ENCODE measurements at places on chromosomes 2 and 18.
A peak's percentile ranks its signal among the peaks of the same experiment; 100 is the strongest.

DNA sequence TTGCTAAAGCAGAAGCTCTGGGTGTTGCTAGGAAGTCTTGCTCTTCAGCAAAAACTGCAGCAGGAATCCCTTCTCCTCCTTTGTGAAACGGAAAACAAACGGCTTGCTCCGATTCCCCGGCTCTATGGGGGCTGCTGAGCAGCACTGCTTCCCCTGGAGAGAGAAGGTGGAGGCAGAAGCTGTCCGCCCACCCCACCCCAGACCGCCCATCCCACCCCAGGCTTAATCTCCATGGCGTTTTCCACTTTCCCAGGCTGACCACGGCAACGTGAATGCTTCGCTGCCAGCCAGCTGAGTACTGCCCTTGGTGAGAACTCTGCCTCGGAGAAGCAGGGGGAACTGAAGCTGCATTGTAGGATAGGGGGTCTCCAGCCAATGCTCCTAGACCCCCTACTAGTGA is 139.2 kb downstream of the BCL2 start:
- peak overlapping the region; percentile 97 for H3K27ac ChIP-seq
- H3K36me3 ChIP-seq = no peaks in the 10 kb centered on the region
- H3K4me3 ChIP-seq = no peak overlapping the region
- no peaks in the 10 kb centered on the region for H3K27me3 ChIP-seq
- no peak for DNase-seq
- H3K4me1 ChIP-seq = peaks cover 27% of the 10 kb centered on the region

- DNase-seq = no peak
- no peaks in the 10 kb centered on the region for H3K4me1 ChIP-seq
- no peak overlapping the region for H3K4me3 ChIP-seq
- no peaks in the 10 kb centered on the region for H3K27me3 ChIP-seq
- H3K36me3 ChIP-seq = no peaks in the 10 kb centered on the region
Observed at GRCh38 chr2:221792971-221793521, 220.9 kb upstream of the EPHA4 start.

GRCh38 chr2:241228860-241229516 is 40.5 kb downstream of the ANO7 start:
- no peak overlapping the region for H3K27ac ChIP-seq
- H3K4me1 ChIP-seq = peaks cover 5% of the 10 kb centered on the region
- no peak overlapping the region for H3K4me3 ChIP-seq
- H3K27me3 ChIP-seq = no peaks in the 10 kb centered on the region

DNA sequence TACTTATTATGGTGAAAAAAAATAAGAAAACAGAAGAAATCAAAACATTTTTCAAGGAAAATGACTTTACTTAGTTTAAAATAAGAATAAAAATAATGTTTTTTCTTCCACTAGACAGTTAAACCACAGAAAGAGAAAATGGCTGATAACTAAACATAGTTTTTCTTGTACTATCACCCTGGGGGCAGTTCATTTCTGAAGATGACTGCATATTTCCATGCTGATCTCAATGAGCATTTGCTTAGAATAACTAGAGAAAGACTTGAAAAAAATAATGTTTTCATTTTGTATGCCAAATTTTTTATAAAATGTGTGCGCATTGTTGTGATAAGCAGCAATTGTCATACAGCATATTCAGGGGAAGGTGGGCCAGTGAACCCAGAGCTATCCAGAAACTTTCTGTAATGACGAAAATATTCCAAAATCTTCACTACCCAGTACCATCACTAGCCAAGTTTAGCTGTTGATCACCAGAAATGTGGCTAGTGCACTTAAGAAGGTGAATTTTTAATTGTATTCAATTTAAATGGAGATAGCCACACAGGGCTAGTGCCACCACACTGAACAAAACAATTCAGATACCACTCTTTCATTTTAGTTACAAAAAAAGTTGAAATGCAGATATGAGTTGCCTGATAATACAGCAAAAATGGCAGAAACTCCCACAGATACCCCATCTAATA is 513.4 kb upstream of the NETO1 start:
- DNase-seq = no peak
- H3K27ac ChIP-seq = no peak overlapping the region
- no peak overlapping the region for H3K4me3 ChIP-seq
- H3K27me3 ChIP-seq = no peaks in the 10 kb centered on the region

DNA sequence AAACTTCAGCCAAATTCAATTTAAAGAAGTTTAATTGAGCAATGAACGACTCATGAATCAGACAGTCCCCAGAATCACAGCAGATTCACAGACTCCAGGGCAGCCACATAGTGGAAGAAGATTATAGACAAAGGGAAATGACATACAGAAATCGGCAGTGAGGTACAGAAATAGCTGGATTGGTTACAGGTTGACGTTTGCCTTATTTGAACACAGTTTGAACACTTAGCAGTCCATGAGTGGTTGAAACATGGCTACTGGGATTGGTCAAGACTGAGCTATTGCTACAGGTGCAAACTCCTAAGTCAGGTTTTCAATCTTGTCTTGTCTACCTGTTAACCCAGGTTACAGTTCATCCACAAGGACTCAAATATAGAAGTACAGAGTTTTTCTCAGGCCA is 169.6 kb downstream of the DLGAP1 start:
- H3K27me3 ChIP-seq = no peaks in the 10 kb centered on the region
- no peak overlapping the region for H3K27ac ChIP-seq
- no peaks in the 10 kb centered on the region for H3K36me3 ChIP-seq

DNA sequence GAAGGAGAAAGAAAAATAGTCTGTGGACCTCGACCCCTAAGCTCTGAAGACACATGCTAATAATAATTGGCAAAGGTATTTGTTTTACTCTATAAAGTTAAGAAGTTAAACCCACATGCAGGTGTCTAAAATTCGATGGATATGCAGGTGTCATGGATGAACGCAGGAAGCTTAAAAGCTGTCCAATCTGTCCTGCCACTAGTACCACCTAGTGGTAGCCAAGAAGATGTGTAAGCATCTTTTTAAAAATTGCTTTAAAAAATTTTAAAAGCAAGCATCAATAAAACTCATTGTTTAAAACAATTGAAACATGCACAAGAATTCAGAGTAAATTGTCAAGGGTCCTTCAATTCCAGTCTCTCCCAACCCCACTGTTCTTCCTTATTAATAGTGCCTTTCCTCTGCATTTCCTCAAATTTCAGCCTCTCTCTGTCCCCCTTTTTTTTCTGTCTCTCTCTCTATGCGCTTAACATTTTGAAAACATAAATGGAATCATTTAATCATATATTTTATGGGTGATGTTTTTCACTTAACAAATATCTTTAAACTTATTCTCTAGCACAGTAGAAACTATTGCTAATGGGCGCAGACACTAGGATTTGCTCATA is 30.6 kb upstream of the PPP3R1 start:
- H3K4me3 ChIP-seq = no peak overlapping the region
- H3K27me3 ChIP-seq = no peaks in the 10 kb centered on the region

- no peaks in the 10 kb centered on the region for H3K36me3 ChIP-seq
- no peak for DNase-seq
- peaks cover 4% of the 10 kb centered on the region for H3K4me1 ChIP-seq
- H3K27me3 ChIP-seq = no peaks in the 10 kb centered on the region
- H3K27ac ChIP-seq = no peak overlapping the region
Observed at GRCh38 chr2:120930864-120931263, 195.2 kb downstream of the GLI2 start.

DNA sequence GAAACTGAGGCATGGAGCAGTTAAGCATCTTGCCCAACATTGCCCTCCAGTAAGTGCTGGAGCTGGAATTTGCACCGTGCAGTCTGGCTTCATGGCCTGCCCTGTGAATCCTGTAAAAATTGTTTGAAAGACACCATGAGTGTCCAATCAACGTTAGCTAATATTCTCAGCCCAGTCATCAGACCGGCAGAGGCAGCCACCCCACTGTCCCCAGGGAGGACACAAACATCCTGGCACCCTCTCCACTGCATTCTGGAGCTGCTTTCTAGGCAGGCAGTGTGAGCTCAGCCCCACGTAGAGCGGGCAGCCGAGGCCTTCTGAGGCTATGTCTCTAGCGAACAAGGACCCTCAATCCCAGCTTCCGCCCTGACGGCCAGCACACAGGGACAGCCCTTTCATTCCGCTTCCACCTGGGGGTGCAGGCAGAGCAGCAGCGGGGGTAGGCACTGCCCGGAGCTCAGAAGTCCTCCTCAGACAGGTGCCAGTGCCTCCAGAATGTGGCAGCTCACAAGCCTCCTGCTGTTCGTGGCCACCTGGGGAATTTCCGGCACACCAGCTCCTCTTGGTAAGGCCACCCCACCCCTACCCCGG is 1.3 kb downstream of the PROC start:
- H3K4me1 ChIP-seq = peaks cover 5% of the 10 kb centered on the region
- no peak overlapping the region for H3K4me3 ChIP-seq
- no peak for DNase-seq
- peaks cover 19% of the 10 kb centered on the region for H3K27me3 ChIP-seq
- no peak overlapping the region for H3K27ac ChIP-seq

DNA sequence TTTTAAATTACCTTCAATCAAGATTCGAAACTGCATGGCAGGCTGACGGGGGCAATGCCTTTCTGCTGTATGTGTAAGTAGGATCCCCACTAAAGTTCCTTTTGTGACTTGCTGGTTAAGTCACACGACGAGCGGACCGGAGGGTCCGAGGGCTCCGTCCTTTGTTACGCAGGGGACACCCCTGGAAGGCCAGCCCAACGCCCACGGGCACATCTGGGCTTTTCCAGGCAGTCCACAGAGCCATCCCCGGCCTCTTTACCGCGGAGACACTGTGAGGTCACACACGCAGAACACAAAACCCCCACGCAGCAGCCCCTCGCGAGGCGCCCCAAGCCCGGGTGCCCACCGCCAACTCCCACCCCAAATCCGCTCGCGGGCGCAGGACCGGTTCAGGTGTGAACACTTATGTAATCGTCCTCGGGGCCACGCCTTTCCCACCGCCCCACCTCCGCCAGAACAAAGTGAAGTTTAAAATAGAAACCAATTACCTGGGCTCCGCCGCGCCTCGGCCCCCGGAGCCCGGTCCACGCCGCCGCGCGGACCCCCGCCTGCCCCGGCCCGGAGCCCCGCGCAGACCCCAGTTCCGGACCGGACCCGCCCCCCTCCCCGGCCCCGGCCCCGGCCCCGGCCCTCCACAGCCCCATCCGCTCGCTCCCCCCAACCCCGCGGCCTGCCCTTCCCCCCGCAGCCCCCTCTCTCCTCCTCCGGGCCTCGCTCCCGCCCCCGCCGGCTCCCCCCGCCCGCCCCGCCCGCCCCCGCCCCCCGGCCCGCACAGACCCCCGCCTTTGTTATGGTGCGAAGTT is 4.2 kb downstream of the ZNF516 start:
- H3K27me3 ChIP-seq = no peaks in the 10 kb centered on the region
- DNase-seq = no peak
- peak overlapping the region; percentile 78 for H3K4me3 ChIP-seq
- H3K36me3 ChIP-seq = no peaks in the 10 kb centered on the region

- DNase-seq = no peak
- no peak overlapping the region for H3K4me3 ChIP-seq
- no peaks in the 10 kb centered on the region for H3K4me1 ChIP-seq
- no peaks in the 10 kb centered on the region for H3K36me3 ChIP-seq
Observed at GRCh38 chr2:56754627-56755026, 570.8 kb downstream of the CCDC85A start.

- H3K27me3 ChIP-seq = no peaks in the 10 kb centered on the region
- H3K36me3 ChIP-seq = no peaks in the 10 kb centered on the region
- H3K27ac ChIP-seq = no peak overlapping the region
- no peak overlapping the region for H3K4me3 ChIP-seq
Observed at GRCh38 chr2:168948621-168949212, 47.6 kb downstream of the G6PC2 start.

GRCh38 chr18:31577195-31577594 is 14.5 kb upstream of the TTR start:
- no peak for DNase-seq
- no peak overlapping the region for H3K4me3 ChIP-seq
- no peaks in the 10 kb centered on the region for H3K36me3 ChIP-seq
- no peak overlapping the region for H3K27ac ChIP-seq
- H3K27me3 ChIP-seq = no peaks in the 10 kb centered on the region

DNA sequence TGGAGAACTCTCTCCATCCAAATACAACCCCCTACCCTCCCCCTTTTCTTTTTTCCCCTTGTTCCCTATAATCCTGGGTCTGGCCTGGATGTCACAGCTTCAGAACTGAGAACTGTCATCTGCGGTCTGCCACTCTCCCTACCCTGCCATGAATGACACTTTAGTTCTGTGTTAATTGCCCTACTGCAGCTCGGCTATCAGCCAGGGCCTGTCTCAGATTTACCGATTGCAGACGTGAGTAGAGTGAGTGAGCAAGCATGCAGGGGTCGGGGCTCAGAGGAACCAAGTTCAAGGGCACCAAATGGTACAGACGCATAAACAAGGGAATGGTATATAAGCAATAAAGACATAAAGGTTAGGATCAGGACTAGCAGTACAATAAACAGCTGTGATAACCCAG is 967.8 kb downstream of the BCL11A start:
- H3K36me3 ChIP-seq = no peaks in the 10 kb centered on the region
- H3K4me3 ChIP-seq = no peak overlapping the region
- H3K4me1 ChIP-seq = no peaks in the 10 kb centered on the region
- H3K27me3 ChIP-seq = no peaks in the 10 kb centered on the region

DNA sequence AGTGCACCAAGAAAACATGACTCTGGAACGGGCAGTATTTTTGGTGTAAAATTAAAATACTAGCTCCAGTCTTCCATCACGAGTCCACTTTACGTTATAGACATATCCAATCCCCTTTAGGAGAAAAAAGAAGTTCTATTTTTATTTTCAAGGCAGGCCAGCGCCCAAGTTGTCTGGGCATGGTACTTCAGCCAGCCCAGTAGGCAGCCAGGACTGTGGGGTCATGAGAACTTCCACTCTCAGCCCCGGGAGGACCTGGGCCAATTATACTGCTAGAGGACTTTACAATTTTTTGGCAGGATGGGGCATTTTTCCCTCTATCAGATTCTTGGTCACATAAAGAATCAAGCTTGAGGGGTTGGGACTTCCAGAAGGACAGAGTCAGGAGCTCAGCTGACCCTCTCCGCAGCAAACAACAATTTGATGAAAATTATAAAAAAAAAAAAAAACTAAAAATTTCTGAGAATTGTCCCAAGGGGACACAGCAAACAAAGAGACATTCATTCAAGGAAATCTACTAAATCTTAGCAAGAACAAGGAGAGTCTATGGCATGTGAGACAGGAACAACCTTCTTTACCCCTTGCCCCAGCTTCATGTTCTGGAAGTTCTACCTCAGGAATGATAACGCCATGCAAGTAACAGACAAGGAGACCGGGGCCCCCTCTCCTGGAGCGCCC is 37.3 kb upstream of the B3GNT2 start:
- H3K27me3 ChIP-seq = no peaks in the 10 kb centered on the region
- H3K27ac ChIP-seq = no peak overlapping the region
- DNase-seq = no peak
- no peaks in the 10 kb centered on the region for H3K36me3 ChIP-seq

DNA sequence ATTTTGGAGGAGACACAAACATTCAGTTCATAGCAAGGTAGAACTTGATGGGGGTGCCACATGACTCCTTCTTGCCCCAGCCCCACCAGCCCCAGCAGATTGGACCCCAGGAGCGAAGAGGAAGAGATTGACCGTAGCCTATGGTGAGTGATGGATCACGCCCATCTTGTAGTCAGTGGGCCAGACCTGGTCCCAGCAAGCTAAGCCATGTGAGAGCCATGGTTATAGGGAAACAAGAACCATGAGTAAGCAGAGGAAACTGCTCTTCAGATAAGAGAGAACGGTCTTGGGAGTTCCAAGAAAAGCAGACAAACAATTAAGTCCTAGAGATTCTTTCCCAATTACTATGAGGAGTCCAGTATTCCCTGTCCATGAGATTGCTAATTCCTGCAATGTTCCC is 4.6 kb upstream of the TCF4 start:
- no peak overlapping the region for H3K4me3 ChIP-seq
- no peaks in the 10 kb centered on the region for H3K36me3 ChIP-seq
- H3K27ac ChIP-seq = no peak overlapping the region
- no peaks in the 10 kb centered on the region for H3K4me1 ChIP-seq
- DNase-seq = no peak

GRCh38 chr2:181104512-181105115 is 124.2 kb downstream of the UBE2E3 start:
- no peaks in the 10 kb centered on the region for H3K27me3 ChIP-seq
- H3K36me3 ChIP-seq = no peaks in the 10 kb centered on the region
- no peak overlapping the region for H3K4me3 ChIP-seq
